ENCODE measurements at places on chromosomes 12 and 14.

DNA sequence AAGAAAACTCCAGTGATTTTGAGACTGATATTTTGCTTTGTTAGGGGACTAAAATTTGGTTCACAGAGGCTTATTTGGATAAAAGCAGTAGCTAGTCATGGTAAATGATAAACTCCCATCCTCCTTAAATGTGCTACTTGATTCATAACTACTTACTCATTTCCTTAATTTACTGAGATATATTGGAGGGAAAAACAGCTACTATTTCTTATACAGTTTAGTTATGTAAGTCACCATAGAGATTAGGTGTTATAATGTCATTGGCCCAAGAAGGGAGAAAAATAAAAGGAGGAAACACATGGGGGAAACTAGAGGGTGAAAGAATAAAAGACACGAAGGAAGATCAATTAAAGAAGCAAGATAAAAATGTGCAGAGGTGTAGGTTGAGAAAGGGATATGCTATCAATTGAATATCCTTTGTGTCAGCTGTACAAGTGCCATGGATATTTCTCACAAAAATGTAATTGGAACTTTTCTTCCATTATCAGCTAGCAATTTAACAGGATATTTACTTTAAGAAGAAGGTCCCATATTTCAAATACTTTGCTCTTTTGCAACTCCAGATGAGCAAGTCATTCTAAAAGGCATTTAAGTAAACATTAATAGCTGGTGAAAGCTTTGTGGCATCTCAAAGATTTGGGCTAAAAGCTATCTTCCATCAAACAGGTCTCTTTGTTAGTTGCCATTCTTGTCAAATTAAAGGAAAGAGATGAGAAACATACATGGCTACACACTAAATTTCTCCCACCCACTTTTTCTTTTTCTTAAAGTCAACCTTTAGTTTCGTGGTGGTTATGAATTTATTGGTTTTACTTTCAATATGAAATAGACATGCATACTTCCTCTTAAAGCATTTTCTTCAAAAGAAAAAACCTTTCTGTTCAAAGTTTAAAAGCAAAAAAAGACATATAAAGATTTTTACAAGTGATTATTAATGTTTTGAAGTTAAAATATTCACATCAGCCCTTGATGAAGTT, 439.5 kb downstream of the CCER1 start:
- DNase-seq, result no peak

DNA sequence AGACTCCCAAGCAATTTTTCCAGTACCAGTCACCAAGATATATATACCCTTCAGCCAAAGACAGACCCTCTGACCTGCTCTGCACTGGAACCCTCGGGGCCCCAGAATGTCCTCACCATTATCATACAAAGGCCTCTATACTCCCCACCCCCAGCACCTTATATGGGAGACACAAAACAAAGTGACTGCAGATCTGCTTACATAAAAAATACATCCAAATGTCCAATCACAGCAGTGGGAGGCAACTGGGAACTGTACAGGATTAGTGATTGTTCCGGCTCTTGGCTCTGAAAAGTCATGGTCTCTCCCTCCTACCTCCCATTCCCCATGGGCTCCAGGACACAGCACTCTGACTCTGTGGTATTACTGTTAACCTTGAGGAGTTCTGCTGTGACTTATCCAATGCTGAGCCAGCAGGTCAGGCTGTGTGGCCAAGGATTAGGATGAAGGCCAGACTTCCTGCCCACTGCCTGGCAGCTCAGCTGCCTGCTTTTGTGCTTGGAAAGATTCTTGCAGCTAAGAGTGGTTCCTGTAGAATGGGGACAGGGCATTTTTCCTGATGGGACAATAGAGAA, 13.7 kb downstream of the OXA1L start:
- DNase-seq, result no peak

- no peak for DNase-seq
Measured at GRCh38 chr12:46388427-46389021, 16.0 kb upstream of the SLC38A2 start.

GRCh38 chr12:105729926-105730325, 399.4 kb downstream of the C12orf75 start:
- no peak for DNase-seq

GRCh38 chr12:76002598-76003354, 28.8 kb downstream of the PHLDA1 start:
- DNase-seq, result no peak

DNA sequence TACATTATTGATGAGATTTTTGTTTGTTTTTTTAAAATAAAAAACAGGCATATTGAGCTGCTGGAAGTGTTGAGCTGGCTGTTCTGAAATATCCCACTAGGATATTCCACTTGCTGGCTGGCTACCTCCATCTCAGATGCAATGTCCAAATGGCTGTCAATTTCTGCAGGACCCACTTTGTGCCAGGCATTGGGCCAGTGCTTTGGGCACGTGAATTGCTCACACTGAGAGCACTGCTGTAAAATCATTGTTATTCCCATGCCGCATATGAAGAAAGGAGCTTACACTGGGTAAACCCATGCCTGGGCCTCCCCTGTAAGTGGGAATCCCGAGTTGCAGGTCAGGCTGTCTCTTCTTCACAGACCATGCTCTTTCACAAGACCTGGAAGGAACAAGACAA, 56.7 kb downstream of the RGS6 start:
- DNase-seq, result no peak

DNA sequence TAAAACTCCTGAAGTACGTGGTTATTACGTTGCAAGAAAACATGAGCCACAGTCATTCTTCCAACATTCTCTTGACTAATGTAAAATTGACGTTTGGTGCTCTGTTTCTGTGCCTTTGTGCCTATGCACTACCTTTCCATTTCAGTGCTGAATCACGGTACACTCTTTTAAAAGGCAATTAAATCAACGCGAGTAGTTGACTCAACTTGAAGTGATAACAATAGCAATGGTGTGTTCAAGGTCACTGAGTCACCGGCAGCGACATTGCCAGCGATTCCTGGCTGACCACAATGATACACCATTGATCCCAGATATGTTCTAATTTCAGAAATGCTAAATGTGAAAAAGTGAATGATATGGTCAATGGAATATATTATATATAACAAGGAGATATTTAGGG, 17.8 kb downstream of the AK7 start:
- DNase-seq, result no peak

GRCh38 chr14:74571901-74572725, 39.9 kb downstream of the LTBP2 start:
- no peak for DNase-seq

DNA sequence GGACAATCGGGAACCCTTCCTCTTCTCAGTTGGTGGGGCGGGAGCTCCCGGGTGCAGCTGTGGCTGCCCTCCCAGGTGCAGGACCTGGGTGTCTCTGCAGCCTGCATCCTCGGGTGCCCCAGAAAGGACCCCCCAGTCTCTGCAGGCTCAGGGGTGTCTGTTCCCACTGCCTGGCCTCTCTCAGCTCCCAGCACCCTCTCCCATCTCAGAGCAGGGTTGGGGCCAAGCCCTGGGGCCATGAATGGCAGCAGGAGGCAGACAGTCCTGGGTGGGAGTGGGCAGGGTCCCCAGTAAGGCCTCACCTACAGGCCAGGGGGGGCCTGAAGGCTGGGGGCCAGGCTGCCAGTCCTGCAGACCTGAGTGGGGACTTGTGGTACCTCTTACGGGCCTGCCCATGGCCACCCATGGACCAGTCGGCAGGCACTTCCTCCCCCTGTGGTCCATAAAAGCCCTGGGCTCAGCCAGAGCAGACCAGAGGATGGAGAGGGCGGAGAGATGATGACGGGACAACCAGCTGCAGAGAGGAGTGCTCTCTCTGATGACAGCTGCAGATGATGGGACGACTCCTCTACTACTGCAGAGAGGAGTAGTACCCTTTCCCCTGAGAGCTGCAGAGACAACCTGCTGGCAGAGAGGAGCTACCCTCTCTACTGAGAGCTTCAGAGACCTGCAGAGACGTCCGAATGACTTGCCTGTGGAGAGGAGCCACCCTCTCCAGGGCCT, 26.6 kb downstream of the TCHP start:
- DNase-seq, result no peak

GRCh38 chr12:6771091-6771495, 1.2 kb upstream of the LAG3 start:
- DNase-seq, result no peak

DNA sequence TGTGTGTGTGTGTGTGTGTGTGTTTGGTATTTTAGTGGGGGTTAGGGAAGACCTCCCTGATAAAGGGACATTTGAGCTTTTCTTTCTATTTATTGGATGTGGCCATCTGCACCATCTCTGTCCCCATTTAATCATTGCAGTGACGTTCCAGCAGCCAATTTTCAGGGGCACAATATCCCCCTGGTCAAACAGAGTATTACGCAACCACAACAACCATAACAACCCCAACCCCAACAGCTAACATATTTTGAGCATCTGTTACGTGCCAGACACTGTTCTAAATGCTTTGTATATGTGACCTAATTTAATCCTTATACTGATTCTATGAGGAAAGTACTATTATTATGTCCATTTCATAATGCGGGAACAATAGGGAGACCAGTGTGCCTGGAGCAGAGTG, 87.4 kb downstream of the TTC8 start:
- DNase-seq, result no peak

DNA sequence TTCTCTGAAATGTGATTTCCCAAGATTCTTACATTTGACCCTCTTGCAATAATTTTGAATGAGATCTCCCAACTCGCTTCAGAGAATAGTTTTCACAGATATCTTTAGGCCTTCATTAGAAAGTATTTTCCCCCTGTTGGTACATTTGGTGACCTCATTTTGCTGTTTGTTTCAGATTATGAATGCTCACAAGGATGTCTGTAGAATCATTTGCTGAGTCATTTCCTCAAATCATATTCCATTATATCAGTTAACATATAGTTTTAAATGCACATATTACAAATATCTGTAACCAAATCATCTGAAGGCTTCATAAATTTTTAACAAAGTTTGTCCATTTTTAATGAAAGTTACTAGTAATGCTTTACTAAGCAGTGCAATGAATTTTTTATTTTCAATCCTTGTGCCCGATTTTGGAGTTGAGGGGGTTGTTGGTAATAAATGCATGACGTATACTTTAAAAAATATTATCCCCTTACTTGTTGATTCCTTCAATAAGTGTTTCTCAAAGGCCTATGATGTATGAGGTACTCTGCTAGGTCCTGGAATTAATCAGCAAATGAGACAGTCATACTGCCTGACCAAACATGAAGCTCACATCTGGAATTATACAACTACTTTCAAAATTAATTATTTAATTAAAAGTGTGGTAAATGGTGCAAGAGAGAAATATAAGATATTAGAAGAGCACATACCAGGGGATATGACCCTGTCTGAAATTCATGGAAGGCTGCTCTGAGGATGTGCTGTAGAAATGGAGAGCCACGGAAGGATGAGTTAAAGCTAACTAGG, 126.9 kb upstream of the RAP1B start:
- no peak for DNase-seq

DNA sequence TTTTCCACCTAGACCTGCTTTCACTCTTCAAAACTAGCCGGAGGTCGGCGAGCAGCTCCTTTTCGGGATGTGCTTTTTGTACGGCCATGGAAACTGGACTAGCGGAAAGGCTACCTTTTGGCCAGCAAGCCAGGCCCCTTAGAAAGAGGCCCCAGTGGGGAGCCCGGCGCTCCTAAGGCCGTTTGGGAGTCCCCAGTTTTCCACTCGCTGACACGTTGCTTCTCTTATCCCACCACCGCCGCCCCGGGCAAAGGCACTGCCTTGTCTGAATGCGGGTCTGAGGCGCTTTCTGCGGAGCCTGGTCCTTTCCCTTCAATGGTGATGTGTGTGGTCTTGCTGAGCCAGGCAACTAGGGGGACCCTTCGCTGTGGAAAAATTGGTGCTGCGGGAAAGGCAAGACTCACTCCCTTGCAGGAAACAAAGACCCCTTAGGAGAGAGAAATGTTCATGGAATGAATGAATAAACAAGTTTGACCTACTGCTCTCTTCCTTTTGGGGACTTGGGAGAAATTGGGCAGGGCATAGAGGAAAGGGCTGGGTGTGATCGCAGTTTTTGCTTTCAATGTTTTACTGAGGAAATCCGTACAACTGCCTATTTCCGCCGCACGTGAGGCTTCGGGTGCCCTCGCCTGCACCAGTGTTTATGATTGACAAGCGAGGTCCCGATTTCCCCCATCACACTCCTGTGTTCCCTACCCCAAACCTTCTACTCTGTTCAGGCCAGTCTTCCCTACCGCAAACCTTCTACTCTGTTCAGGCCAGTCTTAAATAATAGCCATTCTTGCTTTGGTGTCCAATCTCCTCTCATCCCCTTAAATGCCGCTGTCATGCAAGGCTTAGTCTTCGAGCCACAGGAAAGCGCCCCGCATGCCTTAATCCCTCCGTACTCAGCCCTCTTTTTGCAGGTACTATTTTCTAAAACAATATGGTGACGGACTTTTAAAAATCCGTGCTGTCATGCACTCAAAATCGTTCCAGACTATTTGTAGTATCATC, 1.0 kb upstream of the SLC38A2 start:
- DNase-seq, result peak; percentile 21

DNA sequence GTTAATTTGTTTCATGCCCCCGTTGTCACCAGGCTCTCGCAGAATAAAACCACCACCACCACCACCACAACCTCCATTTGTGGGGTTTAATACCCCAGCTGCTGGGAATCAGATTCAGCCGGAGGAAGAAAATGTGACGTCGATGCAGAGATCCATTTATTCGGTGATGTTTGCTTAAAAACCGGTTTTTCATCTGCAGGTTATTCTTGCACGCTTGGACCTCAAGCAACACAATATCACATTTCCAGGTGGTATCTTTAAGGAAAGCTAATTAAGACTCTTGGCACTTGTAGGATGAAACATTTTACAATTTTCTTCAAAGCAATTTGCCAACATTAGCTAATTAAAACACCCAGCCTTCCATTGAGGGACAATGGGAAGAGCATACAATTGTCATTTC, 39.8 kb downstream of the SPRING1 start:
- no peak for DNase-seq

DNA sequence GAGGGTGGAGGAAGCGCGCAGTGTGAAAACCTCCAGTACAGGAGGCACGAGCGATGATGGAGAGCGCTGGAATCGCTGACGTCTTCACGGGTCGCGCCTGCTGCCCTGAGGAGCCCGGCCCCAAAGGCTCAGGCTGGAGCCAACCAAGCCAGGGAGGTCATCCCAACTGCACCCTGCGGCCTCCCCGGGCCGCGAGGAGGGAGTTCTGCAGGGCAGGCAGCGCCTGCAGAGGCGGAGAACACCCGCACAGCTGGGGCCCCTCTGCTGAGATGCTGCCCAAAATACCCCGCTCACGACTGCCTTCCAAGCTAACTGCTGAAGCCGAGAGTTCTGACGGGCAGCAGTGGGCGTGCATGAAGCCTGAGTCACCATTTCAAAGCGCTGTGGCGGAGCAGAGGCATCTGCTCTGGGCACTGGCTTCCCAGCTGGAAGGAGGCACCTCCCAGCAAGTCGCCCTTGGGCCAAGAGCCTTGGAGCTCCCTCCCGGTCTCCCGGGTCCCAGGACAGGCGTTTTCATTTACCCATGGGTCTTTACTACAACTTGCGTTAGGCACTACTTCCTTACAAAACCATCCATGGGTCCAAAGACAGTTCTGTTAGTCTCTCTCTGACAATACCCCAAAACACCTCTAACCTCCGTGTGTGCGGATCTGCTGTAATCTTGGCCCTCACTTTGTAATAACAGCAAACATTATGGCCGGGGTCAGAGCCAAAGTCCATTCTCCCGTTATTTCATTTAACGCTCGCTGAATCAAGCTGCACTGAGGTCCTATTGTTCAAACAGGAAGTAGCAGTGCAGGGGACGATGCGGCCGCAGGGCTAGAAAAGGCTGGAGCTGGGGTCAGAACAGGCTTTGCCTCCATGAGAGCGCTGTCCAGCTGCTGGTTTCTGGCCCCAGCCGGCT, 60.1 kb upstream of the RIMBP2 start:
- DNase-seq, result peak; percentile 15
